Stimulated activated CD8-positive, alpha-beta memory T cell treated with anti-CD3 and anti-CD28 coated beads, Interleukin-4, amount 100 ng/mL, for 4 hours (primary cell): ENCODE measurements at places on chromosomes 4 and X.
A peak's percentile ranks its signal among the peaks of the same experiment; 100 is the strongest.

- DNase-seq = peak; percentile 26
Observed at GRCh38 chr4:70838666-70839588, 763 bp downstream of the GRSF1 start.

DNA sequence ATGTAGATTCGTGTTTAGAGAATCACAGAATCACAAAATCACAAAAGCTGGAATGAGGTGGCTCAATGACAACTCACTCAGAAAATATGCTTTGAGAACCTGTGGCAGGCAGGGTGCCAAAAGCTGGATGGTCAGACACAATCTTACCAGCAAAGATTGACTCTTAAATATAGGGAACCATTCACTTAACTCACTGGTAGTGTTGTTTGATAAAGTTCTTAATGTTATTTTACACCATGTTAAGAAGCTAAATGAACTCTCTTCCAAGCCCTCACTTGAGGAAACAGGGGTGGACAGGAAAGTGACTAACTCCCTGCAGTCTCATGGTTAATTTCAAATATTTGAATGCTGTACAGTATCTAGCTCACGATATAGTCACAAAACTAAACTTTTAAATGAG is 5.7 kb upstream of the SCOC start:
- no peak for DNase-seq

DNA sequence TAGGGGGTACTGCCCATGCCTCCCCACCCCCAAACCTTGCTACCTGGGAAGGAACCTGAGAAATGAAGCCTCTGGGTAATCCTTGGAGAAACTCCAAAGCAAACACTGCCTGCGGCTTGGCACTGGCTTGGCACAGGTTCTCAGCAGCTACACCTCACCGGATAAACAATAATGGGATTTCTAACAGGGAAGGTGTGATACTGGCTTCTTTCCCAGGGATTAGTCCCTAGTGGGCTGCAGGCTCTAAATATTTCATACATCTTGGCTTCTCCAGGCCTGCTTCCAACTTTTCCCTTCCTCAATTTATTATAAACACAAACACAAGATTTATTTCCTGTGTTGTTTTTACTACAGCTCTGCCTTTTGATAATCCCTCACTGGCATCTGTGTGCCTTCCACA is 12.5 kb downstream of the SEC24D start:
- no peak for DNase-seq

DNA sequence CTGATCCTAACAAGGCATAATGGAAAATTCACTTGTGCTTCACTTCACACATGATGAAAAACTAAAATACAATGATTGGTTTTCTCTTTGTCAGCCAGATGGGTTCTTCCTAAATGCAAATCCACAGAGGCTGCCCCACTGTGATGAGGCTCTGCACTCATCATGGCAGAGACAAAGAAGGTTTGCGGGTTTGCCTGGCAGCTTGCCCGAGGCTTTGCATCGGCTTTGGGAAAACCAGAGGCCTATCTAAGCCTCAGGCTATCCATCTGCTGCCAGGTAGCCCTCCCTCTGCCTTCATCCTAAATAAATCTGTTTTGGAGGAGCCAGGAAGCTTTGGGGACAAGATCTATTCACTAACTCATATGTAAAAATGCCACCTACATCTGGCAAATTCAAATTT is 244.2 kb downstream of the PACRGL start:
- no peak for DNase-seq

DNA sequence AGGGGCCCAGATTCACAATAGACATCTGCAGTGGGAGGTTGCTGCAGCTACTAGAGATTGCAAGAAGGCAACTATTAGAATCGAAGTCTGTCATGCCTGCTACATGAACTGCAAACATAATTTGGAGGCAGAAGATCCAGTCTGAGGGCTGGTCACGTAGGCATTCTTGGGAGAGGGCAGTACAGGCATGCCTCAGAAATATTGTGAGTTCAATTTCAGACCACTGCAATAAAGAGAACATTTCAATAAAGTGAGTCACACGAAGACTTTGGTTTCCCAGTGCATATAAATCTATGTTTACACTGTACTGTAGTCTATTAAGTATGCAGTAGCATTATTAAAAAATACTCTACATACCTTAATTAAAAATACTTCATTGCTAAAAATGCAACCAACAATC is 585.8 kb upstream of the FAT1 start:
- DNase-seq = no peak

DNA sequence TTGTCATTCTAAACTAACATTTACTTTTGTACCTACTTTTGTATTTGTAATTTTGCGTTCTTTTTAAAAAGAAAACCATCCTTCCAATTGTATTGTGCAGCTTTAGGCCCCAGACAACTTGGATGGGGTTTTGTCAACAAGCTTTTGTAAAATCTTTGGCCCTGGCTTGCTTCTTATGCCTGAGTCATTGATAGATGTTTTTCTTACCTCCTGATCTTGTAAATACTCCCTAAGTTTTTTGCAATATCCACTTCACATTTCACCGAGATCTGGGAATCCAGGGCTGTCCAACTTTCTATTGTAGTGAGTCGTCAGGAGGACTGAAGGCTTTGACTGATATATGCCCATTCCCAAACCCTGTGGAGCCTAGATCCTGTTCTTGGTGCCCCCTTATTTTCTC is 126.9 kb upstream of the GUCY1A1 start:
- no peak for DNase-seq

- DNase-seq = no peak
Observed at GRCh38 chr4:154019811-154020210, 230.9 kb upstream of the SFRP2 start.

DNA sequence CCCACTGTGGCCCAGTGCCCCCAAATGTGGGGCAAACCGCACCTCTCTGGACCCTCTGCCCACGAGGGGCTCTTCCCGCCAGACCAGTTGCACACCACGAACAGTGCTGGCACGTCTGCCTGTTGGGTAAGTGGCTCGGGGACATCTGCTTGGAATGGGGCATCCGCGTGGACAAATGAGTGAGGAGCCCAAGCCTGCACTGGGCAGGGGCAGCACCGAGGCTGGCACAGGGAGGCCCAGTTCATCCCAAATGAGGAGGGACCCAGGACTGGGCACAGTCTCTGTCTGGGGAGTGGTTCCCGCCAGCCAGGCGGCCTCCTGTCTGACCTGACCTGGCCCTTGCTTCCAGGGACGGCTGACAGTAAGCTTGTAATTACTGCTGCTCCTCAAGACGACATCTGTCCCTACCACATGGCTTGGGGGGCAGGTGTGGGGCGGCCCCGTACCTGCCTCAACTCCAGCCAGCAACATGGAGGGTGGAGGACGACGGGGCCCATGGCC is 3.2 kb downstream of the SPON2 start:
- DNase-seq = no peak

DNA sequence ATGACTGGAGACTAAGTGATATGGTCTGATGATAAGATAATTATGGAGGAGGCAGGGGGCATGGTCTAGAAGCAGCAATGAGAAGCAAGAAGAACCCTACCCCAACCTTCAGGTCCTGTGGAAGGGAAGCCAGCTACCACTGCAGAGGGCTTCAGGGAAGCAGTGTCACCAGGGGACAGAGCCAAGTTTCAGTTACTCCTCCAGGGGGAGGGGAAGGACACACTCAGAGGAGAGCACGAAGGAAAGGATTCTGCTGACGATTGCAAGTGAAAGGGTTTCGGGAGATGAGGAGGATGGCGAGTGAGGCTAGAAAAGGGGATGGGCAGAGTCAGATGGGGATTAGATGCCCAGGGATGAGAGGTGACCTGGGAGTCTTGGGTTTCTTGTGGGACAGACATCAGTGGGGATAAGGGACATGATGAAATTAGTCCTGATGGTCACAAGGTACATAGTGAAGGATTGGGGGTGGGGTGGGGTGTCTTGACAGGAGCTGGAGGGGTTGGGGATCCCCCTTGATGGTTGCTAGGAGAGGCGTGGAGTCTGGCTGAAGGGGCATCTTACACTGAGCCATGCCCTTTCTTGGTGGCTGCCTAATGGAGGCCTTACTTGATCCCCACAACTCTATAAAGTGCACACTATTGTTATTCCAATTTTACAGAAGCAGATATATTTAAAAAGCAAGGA is 45.4 kb downstream of the TIGD4 start:
- DNase-seq = no peak

- DNase-seq = no peak
Observed at GRCh38 chr4:73727685-73728084, 12.7 kb upstream of the CXCL8 start.

GRCh38 chr4:61517144-61517543 is 317.0 kb downstream of the ADGRL3 start:
- no peak for DNase-seq

GRCh38 chrX:13014111-13015096 is 30.0 kb downstream of the FAM9C start:
- DNase-seq = no peak

- DNase-seq = no peak
Observed at GRCh38 chr4:122890147-122890795, 32.1 kb downstream of the NUDT6 start.

DNA sequence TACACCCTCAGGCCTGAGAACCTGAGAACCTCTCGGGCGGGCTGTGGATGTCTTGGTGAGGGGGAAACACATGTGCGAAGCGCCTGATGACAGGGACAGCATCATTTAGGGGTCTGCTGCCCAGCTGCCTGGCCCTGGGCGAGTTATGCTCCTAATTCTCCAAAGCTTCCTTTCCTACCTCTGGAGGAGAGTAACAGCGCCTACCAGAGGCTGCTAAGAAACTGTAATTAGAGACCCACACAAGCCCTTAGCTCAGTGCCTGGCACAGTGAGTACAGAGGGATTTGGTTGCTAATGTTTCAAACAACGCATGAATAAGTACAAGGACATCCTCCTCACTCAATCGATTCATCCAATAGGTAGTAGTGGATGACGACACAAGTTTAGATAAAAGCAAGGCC is 40.4 kb downstream of the BCOR start:
- no peak for DNase-seq

- no peak for DNase-seq
Observed at GRCh38 chrX:31266203-31267076, 194.6 kb upstream of the FTHL17 start.

GRCh38 chrX:6768881-6769280 is 234.0 kb upstream of the VCX3A start:
- no peak for DNase-seq

- no peak for DNase-seq
Observed at GRCh38 chr4:110084154-110084553, 114.3 kb downstream of the ELOVL6 start.

DNA sequence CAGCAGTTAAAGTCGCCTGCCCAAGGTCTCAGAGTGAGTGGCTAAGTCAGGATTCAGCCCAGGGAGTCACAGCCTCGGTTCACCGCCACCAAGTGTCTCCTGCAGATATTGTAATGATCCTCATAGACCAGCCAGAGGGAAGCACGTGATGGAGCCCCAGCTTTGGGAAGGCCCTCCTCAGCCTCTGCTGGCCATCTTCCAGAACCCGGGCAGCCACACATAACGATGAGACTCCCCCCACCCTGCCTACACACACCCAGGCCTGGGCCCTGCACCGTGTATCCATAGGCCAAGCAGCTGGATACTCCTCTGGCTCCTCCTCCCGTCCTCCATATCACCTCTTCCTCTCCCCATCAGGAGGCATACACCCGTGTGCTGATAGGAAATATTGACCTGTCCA is 19.6 kb upstream of the SASH3 start:
- no peak for DNase-seq

DNA sequence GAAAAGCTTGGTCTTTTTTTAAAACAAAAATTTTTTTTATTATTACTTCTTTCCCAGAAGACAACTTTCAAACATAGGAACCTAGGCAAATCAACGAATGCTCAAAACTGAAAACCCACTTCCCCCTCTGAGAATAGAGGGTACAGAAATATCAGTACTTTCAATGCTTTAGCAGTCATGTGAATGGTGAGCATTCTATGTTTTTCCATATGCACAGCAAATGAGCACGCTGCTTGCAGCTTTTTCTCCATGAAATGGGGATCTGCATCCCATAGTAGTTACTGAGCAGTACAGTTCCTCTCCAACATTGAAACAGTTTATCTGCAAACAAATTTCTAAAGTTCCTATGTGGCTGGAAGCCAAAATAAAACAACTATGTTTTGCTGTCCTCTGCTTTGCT is 108.4 kb upstream of the BMP2K start:
- DNase-seq = no peak

DNA sequence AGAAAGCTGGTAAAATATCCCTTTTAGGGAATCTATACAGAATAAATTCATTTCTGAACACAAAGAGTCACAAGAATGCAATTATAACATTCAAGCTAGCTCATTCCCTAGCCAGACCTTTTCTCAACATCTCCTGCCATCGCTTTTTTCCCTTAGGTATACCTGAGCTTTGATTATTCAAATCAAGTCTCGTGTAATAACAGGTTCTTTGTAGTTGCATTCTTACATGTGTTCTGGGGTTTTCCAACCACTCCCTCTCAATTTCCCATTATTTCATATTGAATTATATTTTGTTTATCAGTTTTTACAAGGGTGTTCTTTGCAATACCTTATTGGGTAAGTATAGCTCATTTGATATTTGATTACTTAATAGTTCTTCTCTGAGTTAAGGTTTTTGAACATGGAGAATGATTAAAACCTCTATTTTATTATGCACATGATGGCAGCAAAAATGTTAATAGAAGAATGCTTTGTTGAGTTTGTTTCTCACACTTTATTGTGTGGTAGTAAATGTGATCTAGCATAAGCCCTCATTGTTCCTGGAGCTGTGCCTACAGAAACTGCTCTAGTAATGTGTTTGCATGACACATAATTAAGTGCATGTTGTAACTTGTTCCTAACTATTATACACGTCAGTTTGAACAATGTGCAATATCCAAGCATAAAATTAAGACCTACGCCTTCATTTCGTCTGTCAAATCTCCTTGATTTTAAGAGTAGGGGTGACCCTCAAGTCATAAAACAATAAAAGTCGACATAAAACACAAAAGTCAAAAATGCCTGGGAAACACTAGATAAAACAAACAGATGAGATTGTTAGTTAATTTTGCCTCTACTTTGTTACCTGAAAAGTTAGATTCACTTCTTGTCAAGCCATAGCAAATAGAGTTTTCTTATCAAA is 124.0 kb upstream of the POF1B start:
- no peak for DNase-seq

DNA sequence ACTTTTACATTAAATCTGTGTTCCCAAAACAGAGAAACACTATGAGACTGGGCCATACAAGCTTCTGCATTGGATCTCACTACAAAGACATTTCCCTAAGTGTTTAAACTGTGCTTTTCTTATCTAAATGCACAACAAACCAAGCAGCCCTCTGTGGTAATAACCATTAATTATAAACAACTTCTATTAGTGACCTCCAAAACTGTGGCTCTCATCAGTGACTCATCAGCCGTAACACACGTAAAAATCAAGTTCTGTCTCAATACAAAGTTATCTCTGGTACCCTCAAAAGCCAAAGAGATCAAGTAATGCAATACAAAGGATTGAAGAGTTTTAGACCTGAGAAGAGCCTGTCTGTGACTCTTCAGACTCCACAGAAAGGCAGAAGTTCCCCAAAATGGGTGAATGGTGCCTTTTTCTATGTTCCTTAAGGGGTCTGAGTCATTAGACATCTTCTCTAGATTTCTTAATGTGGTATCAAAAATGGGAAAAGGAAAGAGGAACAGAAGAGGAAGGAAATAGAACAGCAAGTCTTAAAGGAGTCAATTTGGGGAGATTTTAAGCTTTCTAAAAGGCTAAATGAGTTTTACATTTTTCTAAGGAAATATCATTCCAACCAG is 189.8 kb upstream of the PPP1R2C start:
- DNase-seq = no peak
